ACHN (cell line): ENCODE measurements at places on chromosomes 5 and 9.

DNA sequence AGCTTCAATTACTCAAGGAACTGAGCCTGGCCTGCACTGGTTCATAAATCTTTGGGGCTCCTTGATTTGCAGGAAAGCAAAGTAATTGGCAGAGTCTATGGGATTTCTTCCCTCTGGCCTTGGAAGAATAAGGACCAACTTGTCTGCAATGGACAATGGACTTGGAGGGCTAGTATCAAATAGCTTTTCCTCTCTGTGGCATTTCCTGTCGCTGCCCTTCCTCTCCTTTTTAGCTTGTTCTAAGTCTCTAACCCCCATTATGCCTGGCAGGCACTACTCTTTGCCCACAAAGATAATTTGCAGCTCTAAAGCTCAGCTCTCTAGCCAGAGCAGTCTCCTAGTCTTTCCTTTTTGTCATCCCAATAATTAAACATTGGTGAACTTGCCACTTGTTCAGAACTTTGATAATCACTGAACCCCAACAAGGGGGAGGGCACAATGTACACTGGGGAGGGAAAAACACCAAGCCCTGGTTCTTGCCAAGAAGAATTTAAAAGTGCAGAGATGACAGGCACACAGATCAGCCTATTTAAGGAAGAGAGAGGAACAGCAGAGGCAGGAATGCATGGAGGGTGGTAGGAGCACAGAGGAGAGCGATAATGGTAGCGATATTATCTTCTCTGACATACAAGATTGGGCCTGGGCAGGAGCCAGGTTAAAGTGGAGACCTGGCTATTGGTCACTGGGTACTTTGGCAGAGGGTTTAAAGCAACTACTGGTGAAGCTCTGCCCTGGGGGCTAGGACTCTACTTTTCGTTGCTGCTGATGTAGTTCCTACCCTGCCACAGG lies 38.5 kb downstream of the FAM219A start:
- DNase-seq, result no peak

DNA sequence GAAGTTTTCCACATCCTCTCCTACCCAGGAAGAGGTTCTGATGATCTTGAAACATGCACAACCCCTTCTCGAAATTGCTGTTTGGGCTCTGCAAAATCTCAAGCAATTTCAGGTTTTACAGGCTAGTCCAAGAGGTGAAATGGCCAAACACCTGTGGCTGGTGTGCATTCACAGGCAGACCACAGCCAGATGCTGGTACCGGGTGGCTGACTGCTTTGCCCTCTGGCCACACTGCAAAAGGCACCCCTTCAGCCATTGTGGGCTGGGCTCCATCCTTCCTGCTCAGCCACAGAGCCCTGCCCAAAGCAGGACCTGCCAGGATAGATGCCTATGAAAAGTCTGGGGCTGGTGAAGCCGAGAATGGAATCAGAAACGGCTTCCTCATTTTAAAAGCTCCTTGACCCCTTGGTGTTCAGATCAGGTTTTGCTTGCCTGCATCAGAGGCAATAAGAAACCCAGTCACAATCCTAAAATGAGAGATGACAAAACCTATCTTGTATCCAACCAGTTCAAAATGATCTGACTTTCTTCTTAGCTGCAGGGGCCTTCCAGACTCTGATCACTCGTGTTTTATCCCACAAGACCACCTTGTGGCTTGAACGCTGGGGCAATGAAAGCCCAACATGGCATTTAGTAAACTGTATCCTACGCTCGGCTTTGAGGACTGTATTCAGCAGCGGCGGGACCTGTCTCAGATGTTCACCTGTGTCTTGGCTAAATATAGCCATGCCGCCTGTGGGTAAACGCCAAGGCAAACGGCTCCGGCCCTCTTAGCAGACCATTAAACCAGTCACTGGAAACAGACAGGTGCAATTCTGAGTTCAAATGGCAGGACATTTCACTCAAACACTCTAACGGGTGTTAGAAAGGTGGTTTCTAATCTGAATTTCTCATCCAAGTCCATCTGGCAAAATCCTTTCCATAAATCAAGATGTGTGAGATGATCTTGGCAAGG lies 49.6 kb downstream of the EPB41L4B start:
- DNase-seq, result no peak

GRCh38 chr5:82183828-82184227 lies 94.3 kb downstream of the RPS23 start:
- no peak for DNase-seq

GRCh38 chr5:138979684-138980280 lies 104.6 kb upstream of the LRRTM2 start:
- DNase-seq, result no peak

GRCh38 chr9:7185612-7186011 lies 427.8 kb downstream of the KDM4C start:
- DNase-seq, result peak; percentile 93
